B cell (primary cell): ENCODE measurements at places on chromosomes 3 and 15. TPM values are rescaled to one million over a fixed set of nuclear protein-coding genes. Genes with fewer than 3 reads are reported as not detected.
A peak's percentile ranks its signal among the peaks of the same experiment; 100 is the strongest.

DNA sequence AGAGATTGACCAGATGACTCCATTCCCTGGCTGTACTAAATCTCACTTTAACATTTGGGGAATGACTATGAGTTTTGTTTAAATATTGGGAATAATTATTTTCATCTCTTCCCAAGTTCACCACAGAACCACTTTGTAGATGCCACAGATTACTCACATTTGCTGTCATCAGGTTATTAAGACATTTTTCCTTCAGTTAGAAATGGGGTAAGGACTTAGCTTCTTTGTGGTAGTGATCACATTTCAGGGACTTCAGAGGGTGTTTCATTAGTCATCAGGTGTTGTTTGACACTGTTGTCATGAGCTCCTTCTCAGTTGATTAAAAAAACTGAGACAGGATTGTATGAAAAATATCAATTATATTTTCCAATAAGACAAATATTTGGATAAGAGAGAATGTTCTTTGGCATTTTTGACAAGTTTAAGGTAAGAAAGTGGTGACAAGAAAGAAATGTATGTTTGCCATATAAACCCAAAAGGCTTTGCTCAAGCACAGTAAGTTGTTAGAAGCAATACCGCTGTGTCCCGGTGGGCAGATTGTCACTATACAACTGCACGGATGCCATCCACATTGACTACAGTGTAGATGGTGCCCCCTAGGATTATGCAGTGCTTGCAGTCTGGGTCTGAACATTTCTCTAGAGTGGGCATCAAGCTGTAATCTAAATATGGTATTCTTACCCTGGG lies 22.3 kb downstream of the FBXL2 start:
- DNase-seq = no peak

MEIS2 gene
- not detected in 2 replicates for polyA plus RNA-seq

GRCh38 chr3:38210141-38210757 lies 44.9 kb downstream of the OXSR1 start:
- DNase-seq = peak; percentile 12

DNA sequence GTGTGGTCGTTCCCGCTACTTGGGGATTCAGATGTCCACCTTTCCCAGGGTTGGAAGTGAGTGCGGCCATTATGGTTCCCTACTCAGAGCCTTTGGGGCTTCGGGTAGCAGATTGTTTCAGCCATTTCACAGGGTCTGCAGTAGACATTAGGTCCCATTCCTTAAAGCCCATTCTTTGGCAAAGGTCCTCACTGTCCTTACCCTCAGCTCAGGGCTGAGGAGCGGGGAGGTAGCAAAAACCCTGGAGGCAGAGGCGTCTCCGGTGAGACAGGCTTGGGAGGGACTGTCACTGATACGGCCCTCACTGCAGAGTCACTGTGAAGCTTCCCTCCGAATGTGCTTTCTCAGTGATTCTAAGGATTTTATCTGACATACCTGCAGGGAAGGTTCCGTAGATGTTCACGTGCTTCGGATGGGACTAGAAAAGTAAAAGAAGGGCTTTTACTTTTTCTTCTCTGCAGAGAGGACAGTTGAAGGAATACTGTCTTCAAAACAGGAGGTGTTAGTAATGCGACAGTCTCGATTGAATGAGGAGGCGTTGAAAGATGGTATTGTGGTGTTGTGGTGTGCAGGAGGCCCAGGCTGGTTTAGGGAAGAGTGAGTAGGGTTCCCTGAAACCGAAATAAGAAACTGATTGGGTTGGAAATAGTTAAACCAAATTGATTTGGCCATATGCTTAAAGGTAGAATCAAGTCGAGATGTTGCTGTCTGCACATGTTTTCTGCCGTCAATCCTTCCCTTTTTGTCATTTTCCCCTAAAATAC lies 630 bp downstream of the ATP6V1A start:
- peak; percentile 50 for DNase-seq

GCSAM gene
- 16.9 and 24.6 TPM in 2 replicates for polyA plus RNA-seq

GRCh38 chr3:53807117-53807810 lies 39.0 kb downstream of the CHDH start:
- no peak for DNase-seq

CYP19A1 gene
- not detected in 2 replicates for polyA plus RNA-seq

CCDC174 gene
- 9.9 and 25.6 TPM in 2 replicates for polyA plus RNA-seq

DNA sequence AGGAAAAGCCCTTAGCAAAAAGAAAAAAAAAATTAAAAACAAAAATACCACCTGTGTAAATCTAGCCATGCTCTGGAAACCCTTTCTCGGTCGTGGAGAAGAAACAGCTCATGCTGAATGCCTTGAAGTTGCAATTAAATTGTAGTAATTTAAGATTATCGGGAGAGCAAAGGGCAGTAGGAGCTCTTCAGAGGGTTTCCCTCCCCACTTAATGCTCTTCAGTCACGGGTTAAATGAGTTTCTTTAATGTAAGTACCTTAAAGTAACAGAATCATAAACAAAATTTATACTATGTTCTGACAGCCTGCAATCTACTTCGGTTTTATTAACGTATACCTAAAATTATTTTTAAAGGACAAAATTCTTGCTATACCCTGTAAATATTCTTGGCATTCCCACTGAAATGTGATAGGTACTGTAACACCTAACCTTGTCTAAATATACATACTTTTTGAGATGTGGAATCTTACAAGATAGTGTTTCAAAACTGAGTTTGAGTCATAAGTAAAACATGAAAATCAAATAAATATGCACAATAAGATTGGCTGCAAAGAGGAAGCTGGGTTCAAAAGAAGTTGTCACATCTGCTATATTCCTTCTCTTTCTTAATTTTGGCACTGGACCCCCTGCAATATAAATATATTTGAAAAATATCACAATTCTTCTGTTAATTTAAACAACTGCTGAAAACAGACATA lies 5.3 kb downstream of the FOXP1 start:
- DNase-seq = no peak

TMA7 gene
- 169 and 191 TPM in 2 replicates for polyA plus RNA-seq

DNA sequence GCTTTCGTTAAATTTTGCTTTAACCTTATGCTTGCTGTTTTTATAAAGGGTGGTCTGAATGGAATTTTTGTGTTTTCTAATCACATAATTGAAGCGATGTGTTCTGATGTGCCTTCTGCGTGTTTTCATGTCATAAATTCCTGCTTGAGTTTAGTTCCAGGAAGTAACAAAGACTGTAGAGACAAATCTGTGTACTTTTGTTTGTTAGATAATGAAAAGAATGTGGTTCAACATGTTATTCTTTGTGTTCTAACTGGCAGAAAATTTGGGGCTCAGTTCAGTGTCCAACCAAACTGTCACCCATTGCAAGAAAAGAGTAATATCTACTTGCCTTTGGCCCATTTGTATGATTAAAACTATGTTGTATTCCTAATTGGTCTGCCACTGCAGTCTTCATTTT lies 324.0 kb downstream of the DIPK2A start:
- no peak for DNase-seq

ZCWPW2 gene
- polyA plus RNA-seq = not detected in 2 replicates

GRCh38 chr3:48688032-48688736 lies 2.5 kb upstream of the NCKIPSD start:
- no peak for DNase-seq
